ENCODE measurements at places on chromosomes 12 and 14. TPM values are rescaled to one million over a fixed set of nuclear protein-coding genes. Genes with fewer than 3 reads are reported as not detected.

DNA sequence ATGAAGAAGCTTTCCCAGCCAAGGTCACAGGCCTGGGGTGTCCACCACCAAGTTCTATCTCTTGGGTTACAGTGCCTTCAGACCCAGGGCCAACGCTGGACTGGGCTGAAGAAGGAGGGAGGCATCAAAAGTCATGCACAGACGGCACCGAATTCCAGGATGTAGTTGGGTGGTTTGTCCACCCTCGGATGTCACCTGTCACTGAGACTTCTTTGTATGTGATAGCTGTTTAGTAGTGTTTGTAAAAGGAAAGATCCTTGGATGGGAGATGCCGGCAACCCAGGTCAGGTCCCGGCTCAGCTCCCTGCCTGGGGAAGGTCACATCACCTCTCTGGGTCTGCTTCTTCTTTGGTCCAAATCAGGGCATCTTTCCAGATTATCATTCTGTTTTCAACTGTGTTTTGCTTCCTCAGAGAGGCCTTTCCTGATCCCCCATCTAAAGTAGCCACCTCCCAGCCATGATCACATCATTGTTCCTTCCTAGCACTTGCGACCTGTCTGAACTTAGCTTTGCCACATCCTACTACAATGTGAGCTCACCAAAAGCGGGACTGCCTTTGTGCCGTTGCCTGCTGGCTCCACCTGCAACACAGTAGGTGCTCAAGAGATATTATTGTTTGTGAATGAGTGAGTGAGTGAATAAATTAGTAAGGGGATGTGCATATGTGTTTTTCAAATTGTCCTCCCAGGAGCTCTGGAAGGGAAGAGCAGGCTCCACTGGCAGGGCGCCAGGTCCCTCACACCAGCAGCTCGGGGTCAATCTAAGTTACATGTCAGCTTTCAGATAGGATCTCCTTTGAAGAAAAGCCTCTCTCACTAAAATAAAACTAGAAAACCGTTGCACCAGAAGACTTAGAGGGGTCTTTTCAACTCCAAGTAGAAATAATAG, 2.1 kb downstream of the TSPAN11 start:
- H3K4me1 ChIP-seq, result no peaks in the 10 kb centered on the region
- DNase-seq, result no peak
- H3K27me3 ChIP-seq, result peaks cover 2% of the 10 kb centered on the region

DNA sequence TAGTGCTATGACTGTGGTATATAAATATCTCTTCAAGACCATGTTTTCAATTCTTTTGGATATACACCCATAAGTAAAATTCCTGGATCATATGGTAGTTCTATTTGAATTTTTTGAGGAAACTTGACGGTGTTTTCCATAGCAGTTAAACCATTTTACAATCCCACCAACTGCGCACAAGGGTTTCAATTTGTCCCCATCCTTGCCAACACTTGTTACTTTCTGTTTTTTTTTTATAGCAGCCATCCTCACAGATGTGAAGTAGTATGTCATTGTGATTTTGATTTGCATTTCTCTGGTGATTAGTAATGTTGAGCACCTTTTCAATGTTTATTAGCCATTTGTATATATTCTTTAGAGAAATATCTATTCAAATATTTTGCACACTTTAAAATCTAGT, 14.5 kb upstream of the A2M start:
- no peak overlapping the region for H3K4me3 ChIP-seq
- no peak for DNase-seq
- H3K4me1 ChIP-seq, result peaks cover 33% of the 10 kb centered on the region
- no peak overlapping the region for H3K27ac ChIP-seq
- no peaks in the 10 kb centered on the region for H3K27me3 ChIP-seq
- H3K36me3 ChIP-seq, result peaks cover 2% of the 10 kb centered on the region

GRCh38 chr12:180445-180844, 33.5 kb downstream of the SLC6A12 start:
- DNase-seq, result no peak
- peaks cover 12% of the 10 kb centered on the region for H3K4me1 ChIP-seq

DNA sequence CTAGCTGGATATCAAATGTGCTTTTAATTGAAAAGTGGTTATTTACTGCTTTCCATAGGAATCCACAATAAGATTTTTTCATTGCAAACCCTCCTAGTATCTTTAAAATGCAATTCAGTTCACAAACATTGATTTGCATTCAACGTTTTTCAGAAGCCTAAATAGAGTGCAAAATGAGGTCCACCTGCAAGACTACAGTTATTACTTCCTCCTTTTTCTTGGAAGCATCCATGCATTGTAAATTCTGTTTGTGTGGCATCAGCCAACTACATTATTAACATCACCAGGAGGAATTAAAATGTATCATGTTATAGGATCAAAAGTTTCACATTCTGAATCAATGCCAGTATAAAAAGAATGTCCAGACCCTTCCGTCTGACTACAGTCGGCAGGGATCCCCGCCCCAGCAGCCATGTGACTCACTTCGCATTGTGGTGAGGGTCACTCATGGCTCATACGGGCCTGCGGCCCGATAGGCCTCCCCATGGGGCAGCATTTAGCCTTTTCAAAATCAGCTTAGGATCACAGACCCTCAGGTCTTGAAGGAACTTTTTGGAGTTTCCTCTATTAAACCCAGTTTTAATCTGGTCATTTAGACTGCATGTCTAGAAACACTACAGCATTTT, 46.3 kb downstream of the NTF3 start:
- H3K27me3 ChIP-seq, result no peaks in the 10 kb centered on the region
- H3K4me1 ChIP-seq, result no peaks in the 10 kb centered on the region
- H3K4me3 ChIP-seq, result no peak overlapping the region
- H3K27ac ChIP-seq, result no peak overlapping the region
- 0 out of 2 replicates have a peak, but pooled peaks cover 3% of the 10 kb centered on the region for H3K36me3 ChIP-seq
- DNase-seq, result no peak

DNA sequence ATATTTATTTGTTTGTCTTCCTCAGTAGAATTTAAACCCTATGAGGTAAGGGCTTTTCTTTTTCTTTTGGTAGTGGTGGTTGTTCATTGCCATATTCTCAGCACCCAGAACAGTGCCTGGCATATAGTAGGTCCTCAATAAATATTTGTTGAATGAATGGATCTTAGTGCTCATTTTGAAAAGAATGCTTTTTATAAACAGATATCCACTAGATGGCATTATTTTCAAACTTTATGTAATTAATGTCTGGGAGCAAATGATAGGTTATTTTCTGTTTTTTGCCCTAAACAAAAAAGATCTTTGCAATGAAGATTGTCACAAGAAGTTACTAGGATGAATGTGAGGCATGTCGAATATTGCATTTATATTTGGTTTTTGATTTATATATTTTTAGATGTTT, 64.1 kb downstream of the RAD51B start:
- H3K27me3 ChIP-seq, result no peaks in the 10 kb centered on the region
- no peak overlapping the region for H3K4me3 ChIP-seq
- no peak for DNase-seq
- no peaks in the 10 kb centered on the region for H3K4me1 ChIP-seq
- H3K27ac ChIP-seq, result no peak overlapping the region

- no peaks in the 10 kb centered on the region for H3K36me3 ChIP-seq
- H3K27me3 ChIP-seq, result no peaks in the 10 kb centered on the region
- no peak overlapping the region for H3K27ac ChIP-seq
- no peak overlapping the region for H3K4me3 ChIP-seq
These were observed 52.6 kb upstream of the FBRSL1 start for GRCh38 chr12:132437252-132437932.

GRCh38 chr12:12441843-12442461, 85.1 kb downstream of the BORCS5 start:
- peak overlapping the region; percentile 19 for H3K27ac ChIP-seq
- no peaks in the 10 kb centered on the region for H3K27me3 ChIP-seq
- H3K4me3 ChIP-seq, result no peak overlapping the region

DNA sequence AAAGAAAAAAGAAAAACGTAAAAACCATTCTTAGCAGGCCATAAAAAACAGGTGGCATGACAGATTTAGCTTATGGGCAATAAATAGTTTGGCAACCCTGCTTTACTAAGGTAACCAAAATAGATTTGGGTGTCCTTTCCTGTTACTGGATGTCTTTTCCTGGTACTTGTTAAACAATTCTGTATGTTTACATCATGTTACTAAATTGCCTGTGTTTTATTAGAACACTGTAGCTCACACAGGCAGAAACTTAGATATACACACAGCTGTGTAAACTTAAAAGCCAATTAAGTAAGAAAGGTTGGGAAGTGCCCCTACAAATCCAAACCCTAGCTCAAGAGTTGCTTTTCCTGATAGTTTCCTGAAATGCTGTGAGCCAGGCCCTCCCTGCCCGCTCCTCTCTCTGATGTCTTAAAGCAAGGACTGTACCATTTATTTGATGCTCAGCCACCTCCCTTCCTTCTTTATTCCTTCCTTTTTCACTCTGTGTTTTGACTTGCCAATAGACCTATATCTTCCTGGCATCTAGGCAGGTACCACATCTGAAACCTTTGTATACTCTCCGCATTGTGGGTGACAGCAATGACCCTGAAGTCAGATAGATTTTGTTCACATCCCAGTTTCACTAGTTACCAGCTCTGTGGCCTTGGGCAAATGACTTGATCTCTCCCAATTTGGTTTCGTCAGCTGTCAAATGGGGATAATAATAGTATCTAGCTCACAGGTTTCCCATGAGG, 3.7 kb upstream of the CAMKK2 start:
- H3K36me3 ChIP-seq, result no peaks in the 10 kb centered on the region
- H3K4me3 ChIP-seq, result no peak overlapping the region
- H3K27ac ChIP-seq, result no peak overlapping the region
- no peaks in the 10 kb centered on the region for H3K4me1 ChIP-seq

GRCh38 chr12:109738209-109738608, 24.6 kb downstream of the FAM222A start:
- peak overlapping the region; percentile 91 for H3K27ac ChIP-seq
- no peak for DNase-seq
- H3K4me3 ChIP-seq, result no peak overlapping the region
- H3K4me1 ChIP-seq, result peaks cover 78% of the 10 kb centered on the region
- H3K27me3 ChIP-seq, result no peaks in the 10 kb centered on the region
- H3K36me3 ChIP-seq, result no peaks in the 10 kb centered on the region

DNA sequence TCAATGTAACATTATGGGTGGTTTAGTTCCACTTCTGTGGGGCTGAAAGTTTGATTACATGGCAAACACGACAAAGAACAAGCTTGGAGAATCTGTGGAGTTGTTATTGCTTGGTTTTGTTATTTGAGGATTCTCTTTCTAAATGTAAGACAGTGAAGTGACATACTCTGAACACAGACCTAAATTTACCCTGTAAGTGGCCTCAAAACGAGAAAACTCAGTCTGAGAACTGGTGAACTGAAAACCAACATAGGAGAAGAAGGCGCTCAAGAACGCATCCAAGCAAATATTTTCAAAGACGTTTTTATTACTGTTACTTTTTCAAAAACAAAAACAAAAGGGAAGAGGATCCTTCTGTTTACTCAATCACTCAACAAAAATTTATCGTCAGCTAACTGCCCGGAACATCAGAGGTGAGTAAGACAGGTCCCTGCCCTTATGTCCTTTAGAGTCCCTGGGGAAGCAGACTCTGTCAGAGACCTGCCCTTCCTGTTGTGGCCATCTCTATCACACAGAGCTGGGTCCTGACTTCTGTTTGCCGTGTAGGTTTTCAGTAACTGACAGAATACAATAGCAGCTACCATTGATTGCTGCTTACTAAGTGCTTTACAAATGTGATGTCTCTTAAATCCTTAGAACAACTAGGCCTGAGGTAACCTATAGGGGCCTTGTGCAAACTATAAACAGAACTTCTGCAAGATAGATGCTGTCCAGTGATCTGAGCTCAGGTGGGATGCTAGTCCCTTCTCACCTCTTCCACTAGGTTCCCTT, 79.3 kb upstream of the C12orf71 start:
- H3K27me3 ChIP-seq, result no peaks in the 10 kb centered on the region
- H3K27ac ChIP-seq, result no peak overlapping the region
- H3K4me1 ChIP-seq, result no peaks in the 10 kb centered on the region
- H3K4me3 ChIP-seq, result no peak overlapping the region
- H3K36me3 ChIP-seq, result no peaks in the 10 kb centered on the region

DNA sequence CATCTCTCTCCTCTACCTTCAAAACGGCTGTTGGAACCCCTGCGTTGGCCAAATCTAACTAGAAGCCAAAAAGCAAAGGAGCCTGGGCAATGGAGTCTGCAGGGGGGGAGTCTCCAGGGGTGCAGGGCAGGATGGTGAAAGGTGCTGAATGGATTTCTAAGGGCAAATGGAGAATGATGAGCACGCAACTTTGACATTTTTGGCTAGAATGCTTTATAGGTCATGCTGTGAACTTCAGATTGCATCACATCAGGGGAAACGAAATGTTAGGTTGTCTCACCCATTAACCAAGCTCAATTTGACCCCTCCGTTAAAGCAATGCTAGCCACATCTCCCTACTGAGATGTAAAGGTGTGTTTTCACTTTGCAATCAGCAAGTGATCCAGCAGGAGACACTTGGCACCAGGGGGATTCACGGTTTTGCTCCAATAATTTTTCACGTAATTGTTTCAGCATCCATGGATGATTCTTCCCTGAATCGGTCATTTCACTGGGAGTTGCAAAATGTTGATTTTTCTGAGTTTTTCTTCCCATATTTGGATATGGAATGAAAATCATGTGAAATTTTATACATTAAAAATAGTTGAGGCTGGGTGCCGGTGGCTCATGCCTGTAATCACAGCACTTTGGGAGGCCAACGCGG, 78.0 kb upstream of the MDM1 start:
- H3K27ac ChIP-seq, result no peak overlapping the region
- H3K4me1 ChIP-seq, result no peaks in the 10 kb centered on the region
- H3K36me3 ChIP-seq, result no peaks in the 10 kb centered on the region
- H3K4me3 ChIP-seq, result no peak overlapping the region
- no peak for DNase-seq

GRCh38 chr12:112025808-112026375, 12.7 kb downstream of the ERP29 start:
- no peak overlapping the region for H3K27ac ChIP-seq
- no peaks in the 10 kb centered on the region for H3K4me1 ChIP-seq
- no peak for DNase-seq
- H3K4me3 ChIP-seq, result no peak overlapping the region
- H3K27me3 ChIP-seq, result no peaks in the 10 kb centered on the region

DNA sequence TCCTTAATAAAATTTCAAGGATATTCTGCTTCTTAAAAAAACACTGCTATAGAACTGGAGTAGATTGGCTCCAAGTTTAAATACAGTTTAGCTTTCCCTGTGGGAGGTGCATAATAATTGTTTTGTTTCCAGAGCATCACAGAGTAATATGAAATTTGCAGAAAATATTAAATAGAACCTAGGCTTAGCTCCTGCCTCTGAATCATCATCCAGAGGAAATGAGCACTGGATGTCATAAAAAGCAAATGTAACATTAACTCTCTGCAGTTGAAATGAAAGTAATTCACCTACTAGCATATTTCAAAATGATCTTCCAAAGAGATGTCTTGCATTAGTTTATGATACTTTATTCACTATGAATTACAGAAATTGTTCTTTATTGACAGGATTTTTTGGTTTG, 769.8 kb downstream of the C12orf50 start:
- H3K4me1 ChIP-seq, result no peaks in the 10 kb centered on the region
- no peak overlapping the region for H3K4me3 ChIP-seq
- H3K36me3 ChIP-seq, result no peaks in the 10 kb centered on the region
- no peak for DNase-seq
- no peaks in the 10 kb centered on the region for H3K27me3 ChIP-seq

TAS2R9 gene
- total RNA-seq, result not detected

E2F7 gene
- total RNA-seq, result 11.6 TPM

GALNT6 gene
- total RNA-seq, result 190 TPM

OTUB2 gene
- total RNA-seq, result 1.2 TPM

ESRRB gene
- total RNA-seq, result not detected

NT5DC3 gene
- total RNA-seq, result 10.7 TPM
